H1 (cell line): ENCODE measurements at places on chromosomes 2 and 18.

GRCh38 chr18:50289108-50289443 lies 1.6 kb upstream of the CXXC1 start:
- DNase-seq: no peak

- DNase-seq: no peak
These were observed 103.6 kb upstream of the RMP24 start for GRCh38 chr18:35868915-35869314.

DNA sequence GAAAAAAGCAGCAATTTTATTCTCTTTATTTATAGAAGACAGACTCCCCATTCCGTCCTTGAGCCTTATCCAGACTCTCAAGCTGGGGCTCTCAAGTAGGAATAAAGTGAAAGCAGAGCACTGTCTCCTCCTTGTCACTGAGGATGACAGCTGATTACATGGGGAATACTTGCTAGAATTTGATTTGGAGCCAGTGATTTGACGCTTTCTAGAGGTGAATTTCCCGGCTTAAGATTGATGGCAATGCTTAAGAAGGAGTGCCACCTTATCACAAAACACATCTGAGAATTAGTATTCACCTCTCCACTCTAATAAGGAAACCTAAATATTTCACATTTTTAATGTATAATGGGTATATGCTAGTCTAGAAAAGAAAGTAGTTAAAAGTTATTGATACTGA lies 135.4 kb upstream of the SLC39A10 start:
- no peak for DNase-seq

DNA sequence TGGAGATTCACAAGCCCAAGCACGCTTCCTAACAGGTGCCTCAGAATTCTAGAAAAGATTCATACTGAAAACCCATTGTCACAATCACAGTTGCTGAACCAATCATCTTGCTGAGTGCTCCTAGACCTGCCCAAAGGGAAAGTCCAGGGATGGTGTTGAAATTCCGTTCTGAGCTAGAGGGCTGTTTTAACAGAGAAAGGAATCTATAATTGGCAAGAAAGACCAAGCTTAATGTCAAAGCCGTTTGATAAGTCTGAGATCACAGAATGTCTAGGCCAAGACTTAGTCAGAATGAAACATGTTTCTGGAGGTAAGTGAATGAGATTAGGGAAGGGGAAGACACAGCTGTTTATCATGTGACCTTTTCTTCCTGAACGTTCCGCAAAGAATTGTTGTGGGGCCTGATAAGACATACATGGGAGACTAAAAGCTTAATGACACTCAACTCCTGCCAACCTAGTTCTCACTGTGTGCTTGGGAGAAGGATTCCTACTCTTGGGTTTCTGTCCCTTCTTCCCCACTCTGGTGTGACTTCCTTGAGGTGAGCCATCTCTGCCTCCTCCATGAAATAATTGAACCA lies 27.5 kb downstream of the PMAIP1 start:
- DNase-seq: no peak

DNA sequence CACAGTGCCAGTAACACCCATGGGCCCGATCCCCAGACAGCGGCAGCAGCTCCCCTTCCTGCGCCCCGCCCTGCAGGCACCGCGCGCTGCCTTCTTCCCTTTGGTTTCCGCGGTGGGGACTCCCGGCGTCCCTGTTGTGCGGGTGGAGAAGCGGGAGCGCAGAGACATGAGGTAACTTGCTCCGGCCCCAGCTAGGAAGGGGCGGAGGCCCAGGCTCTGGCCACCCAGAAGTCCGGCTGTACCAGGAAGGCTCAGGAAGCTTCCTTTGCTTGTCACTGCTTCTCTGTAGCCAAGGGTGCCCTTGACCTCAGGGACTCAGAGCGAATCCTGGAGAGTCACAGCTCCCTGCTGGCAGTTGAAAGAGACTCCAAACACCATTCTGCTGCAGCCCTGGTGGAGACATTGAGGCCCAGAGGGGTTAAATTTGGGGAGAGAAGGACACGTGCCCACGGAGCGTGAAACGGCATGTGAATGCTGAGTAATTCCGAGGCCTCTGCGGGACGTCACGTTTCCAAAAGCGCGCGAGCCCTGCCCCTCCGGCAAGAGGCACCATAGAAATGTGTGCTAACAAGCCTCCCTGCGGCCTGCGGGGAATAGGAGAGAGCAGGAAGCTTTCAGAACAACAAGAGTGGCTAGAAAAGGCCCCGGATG lies 6.7 kb upstream of the ADCY3 start:
- no peak for DNase-seq

- no peak for DNase-seq
These were observed 1.7 kb downstream of the CFAP221 start for GRCh38 chr2:119545754-119546446.

DNA sequence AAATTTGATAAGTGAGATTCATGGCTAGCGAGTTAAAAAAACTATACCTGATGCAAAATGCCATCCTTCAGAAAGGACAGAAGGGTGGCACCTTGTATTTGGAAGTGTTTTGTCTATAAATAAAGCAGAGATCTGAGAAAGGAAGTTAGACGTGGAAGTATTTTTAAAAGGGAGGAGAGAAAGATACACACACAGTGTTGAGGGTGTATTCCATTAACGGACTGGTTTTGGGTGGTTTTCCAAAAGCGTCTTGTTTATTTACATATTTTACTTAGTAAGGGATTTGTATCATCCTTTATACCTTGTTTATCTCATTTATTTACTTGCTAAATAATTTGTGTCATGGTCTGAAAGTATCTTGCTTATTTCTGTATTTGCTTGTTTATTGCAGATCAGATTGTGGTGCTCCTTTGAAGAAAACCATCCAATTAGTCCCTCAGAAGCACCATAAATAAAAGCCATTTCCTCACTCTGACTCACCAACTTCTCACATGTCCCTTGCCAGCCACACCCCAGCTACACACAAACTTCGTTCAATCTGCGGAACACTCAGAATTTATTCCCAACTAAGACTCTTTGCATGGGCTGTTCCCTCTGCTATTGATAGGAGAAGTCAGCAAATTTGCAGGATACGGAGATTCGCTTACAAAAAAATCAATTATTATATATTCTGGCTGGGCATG lies 90.8 kb downstream of the FAM124B start:
- no peak for DNase-seq

GRCh38 chr2:159326569-159327255 lies 40.2 kb upstream of the WDSUB1 start:
- no peak for DNase-seq

DNA sequence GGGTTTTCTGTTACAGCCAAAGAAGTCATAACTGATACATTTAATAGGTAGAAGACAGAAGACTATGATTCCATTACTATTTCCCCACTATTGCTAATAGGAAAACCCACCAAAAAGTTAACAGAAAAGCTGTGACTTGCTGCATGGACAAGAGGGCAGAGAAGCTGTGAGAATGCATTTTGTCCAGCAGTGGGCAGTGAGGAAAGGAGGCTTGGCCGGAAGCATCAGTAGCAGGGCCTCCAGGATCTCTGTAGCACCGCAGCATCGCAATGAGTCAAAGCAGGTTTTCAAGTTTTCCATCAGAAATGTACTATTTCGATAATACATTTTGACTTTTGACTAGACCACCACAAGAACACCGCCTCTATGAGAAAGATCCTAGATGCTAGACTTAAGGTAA lies 24.9 kb downstream of the MYO5B start:
- no peak for DNase-seq

DNA sequence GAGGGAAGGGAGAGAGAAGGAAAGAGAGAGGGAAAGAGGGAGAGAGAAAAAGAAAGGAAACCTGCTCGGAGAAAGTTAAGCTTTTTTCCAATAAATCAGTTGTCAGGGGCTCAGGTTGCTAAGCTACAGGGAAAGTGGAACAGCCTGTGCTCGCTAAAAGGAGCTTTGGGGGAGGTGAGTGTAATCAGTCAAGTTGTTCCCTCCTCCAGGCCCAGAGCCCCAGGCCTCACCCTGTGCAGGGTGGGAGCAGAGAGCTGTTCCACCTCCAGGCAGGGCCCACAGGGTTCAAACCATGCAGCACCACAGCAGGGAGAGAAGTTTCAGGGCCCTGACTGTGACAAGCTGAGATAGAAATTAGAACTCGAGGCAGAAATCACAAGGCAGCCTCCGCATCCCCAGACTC lies 56.4 kb upstream of the PPP1CB start:
- DNase-seq: no peak

DNA sequence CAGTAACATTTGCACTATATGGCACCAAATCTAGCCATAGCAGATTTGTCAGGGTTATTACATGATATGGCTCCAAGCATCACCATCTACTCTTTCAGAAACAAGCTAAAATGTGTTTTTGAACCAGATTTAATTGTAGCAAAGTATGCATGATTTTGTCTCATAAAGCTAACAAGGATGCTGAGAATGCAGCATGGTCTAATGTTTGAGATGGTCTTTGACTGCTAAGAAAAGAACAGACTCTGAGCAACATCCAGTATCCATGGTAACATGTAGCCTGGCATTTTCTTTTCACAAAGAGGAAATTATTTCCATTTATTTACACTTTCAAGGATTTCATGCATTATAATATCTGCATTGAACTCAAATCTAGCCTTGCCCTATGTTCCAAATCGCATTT lies 206.5 kb downstream of the PDE1A start:
- no peak for DNase-seq

- DNase-seq: no peak
These were observed 15.4 kb upstream of the RBMS1 start for GRCh38 chr2:160509016-160509415.

- no peak for DNase-seq
These were observed 396 bp downstream of the CNOT9 start for GRCh38 chr2:218569038-218569431.

GRCh38 chr2:233706720-233707119 lies 6.0 kb upstream of the UGT1A5 start:
- no peak for DNase-seq

DNA sequence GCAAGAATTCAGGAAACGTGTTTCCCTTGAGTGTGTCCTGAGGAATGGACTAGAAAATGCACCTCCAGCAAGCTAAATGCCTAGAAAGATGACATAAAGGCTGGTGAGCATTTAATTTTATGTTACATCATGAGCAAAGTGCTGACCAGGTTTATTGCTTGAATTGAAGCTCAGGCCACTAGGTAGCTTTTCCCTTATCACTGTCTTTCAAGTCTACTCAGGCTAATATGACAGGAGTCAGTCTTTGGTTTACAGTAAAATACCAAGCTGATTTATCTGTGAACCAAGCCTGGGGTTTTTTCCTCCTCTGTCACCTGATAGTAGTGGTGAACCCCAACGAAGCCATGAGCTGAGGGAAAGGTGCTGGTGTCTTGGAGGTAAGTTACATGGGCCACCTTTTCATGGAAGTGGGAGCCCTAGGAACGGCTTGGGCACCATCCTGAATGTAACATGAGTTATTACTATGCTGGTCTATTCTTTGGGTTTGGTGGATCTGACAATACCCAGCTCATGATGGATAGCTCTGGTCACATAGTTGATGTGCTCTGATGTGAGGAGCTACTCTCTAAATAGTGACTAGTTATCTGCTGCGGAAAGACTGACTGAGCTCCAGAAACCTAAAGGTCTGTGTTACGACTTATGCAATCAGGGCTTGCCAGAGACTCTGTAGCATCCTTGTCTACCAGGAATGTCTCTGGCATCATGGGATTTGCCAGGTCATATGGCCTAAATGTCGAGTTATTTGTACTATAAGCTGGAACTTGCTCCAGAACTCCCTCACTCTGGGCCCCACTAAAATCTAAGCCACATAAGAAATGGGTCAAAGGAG lies 39.8 kb downstream of the NUP35 start:
- no peak for DNase-seq

DNA sequence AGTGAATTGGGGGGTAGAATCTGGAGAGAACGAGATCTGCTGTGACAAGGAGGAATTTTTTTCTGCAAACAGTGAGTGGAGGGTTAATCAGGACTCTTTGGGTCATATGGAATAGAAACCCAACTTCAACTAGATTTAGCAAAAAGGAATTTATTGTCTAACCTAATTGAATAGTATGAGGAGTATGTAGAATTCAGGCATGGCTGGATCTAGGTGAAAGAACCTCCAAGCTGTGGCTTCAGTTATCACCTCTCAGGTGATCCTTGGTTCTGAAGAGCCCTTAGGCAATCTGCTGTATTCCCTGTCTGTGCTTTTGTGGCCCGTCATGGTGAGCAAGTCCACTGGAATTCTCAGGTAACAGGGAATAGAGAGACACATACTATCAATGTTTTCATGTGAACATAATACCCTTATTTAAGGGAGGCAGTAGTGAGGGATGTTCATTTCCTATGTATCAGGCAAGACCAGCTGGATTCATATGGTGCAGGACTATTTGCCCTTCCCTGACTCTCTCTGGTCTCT lies 164.7 kb downstream of the ALPK2 start:
- DNase-seq: no peak

DNA sequence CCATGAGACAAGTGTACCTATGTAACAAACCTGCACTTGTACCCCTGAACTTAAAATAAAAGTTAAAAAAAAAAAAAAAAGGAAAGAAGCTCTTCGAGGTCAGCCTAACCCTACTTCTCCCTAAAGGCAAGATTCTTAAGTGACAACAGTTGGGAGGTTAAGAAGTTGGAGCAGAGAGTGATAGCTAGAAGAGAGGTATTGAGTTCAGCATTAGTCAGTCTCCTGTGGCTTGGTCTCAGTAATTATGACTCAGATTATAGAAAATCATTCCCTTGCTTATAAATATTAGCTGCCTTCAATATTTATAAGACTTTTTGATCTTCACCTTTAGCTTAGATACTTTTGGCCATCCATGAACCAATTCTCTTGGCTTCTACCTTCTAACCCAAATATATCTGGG lies 926.8 kb upstream of the SLC39A10 start:
- DNase-seq: no peak

DNA sequence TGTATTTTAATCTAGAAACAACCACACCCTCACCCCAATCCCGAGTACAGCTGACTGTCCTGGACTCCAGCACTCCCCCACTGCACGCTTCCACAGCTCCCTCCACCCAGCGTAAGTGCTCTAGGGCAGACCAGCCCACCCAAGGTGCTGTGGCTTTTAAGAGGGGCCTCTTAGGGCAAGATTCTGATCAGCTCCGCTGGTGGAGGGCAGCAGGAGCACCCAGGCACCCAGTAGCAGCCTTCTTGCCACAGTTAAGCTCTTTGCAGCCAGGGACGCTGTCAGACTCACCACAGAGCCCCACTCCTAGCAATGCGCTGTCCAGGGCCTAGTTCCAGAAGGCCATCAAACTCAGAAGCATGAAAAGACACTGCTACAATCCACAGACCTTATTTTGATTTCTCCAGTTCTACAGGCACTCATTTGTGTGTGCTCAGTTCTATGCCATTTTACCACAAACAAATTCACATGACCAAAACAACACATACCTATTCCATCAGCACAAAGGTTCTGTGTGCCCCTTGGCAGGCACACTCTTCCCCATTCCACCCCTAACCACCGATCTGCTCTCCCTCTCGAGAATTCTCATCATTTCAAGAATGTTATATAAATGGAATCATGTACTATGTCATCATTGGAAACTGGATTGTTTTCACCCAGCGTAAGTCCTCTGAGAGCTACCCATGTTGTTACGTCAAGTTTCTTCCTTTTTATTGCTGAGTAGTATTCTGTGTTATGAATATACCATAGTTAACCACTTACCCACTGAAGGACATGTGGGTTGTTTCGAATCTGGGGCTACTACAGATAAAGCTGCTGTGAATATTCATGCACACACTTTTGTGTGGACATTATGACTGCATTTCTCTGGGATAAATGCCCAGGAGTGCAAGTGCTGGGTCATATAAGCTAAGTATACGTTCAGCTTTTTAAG lies 40.4 kb downstream of the PTPN2 start:
- DNase-seq: no peak

GRCh38 chr2:198188982-198189381 lies 384.6 kb downstream of the PLCL1 start:
- no peak for DNase-seq
